ENCODE measurements at places on chromosomes 12 and 14.

DNA sequence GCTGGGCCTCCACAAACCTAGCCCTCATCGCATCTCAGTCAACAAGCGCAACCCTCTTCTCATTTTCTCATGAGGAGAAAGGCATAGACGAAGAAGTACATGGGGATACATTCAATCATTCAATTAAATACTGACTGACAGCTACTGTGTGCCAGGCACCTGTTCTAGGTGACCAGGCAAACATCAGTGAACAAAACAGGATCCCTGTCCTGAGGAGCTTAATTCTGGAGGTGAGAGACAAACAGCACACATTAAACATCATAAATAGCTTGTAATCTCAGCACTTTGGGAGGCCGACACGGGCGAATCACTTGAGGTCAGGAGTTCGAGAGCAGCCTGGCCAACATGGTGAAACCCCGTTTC, 362 bp upstream of the ACYP1 start:
- DNase-seq: no peak

GRCh38 chr14:94654071-94654861, 42.1 kb downstream of the SERPINA3 start:
- no peak for DNase-seq

DNA sequence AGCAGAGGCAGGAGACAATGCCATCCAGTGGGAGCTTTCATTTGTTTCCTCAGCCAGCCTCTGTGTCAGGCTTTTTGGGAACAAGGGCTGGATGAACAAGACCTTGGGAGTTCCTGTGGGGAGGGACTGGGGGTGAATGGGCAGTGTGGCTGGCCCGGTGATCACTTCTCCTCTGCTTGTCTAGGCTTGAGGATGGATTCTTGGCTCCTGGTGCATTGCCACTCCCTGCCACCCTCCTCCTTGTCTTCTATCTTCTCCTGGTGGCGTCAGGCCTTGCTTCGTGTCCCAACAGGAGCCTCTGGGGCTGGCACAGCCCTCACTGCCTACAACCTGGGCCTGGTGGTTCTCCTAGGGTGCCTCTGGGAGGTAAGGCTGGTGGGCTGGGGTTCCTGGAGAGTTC, 25.0 kb upstream of the KCNA5 start:
- DNase-seq: no peak

GRCh38 chr12:114767084-114767760, 83.2 kb upstream of the TBX3 start:
- DNase-seq: no peak

GRCh38 chr14:71533390-71533789, 398.8 kb upstream of the RGS6 start:
- no peak for DNase-seq

- no peak for DNase-seq
Observed at GRCh38 chr12:29863665-29864064, 79.9 kb upstream of the TMTC1 start.

GRCh38 chr12:2857021-2857431, at the start of gene TEX52:
TSS of gene TEX52 (minus strand) at chr12:2857039. CDS start at chr12:2857026, 13 bp downstream.
- no peak for DNase-seq

GRCh38 chr12:108826101-108826806, 31.1 kb downstream of the SSH1 start:
- no peak for DNase-seq

- no peak for DNase-seq
Observed at GRCh38 chr12:8465301-8465996, 9.7 kb downstream of the CLEC6A start.

GRCh38 chr14:56224691-56225681, 106.8 kb downstream of the PELI2 start:
- no peak for DNase-seq

GRCh38 chr14:76312821-76313220, 63.1 kb upstream of the ESRRB start:
- no peak for DNase-seq

GRCh38 chr12:54265364-54265812, 14.5 kb downstream of the CBX5 start:
- no peak for DNase-seq

DNA sequence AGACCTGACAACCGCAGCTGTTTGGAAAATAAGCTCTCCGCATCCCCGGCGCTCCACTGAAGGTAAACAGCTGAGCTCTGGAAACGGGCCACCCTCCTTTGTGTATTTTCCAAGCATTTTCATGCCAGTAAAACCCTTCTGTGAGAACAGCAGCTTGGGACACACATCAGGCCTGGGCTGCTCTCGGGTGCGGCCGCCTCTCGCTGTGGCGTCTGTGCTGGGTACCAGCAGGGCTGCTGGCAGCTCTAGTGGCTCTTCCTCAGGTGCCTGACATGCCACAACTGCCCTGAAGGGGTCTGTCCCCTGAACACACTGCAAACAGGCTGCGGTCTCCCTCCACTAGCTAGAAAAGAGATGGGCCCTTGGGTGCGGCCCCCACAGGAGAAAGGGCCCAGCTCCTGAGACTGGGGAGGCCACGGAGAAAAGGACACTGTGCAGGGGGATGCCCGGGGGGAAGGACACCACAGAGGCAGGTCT, 96.3 kb downstream of the ITPK1 start:
- DNase-seq: no peak

- DNase-seq: no peak
Observed at GRCh38 chr12:1369938-1370500, 224.4 kb downstream of the FBXL14 start.

GRCh38 chr14:87148655-87149054, 844.3 kb downstream of the GALC start:
- DNase-seq: no peak

DNA sequence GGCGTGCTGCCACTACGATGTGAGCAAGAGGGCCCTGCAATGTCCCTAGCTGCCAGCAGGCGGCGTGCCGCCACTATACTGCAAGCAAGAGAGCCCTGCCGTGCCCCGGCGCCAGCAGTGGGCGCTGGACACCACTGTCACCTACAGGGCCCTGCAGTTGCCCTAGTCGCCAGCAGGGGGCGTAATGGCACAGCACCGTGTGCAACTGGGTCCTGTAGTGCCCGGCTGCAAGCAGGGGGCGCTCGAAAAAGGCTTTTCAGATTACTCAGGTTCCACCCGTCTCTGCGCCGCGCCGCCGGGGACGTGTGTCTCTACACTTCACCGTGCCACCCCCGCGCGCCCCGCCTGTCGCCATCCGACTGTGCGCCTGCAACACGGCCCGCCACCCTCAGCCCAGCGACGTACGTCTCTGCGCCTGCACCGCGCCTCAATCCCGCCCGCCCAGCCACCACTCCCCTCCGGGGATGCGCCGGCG, 1356.9 kb downstream of the TMEM121 start:
- DNase-seq: peak; percentile 42

DNA sequence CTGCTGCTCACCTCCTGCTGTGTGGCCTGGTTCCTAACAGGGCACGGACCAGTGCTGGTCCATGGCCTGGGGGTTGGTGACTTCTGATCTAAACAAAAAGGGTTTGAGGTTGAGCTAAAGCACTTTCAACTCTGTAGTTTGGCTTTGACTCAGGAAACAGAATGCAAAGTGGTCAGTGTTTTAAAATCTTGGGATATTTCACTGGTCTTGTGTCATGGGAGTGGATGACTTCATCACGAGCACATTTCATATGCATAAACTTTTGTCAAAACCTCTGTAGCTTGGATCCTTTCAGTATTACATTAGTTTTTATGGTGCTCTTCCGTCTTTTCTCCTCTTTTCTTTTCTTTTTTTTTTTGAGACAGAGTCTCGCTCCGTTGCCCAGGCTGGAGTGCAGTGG, 25.6 kb downstream of the FAM161B start:
- DNase-seq: no peak

GRCh38 chr12:52835271-52836041, 1.3 kb upstream of the KRT79 start:
- DNase-seq: no peak

DNA sequence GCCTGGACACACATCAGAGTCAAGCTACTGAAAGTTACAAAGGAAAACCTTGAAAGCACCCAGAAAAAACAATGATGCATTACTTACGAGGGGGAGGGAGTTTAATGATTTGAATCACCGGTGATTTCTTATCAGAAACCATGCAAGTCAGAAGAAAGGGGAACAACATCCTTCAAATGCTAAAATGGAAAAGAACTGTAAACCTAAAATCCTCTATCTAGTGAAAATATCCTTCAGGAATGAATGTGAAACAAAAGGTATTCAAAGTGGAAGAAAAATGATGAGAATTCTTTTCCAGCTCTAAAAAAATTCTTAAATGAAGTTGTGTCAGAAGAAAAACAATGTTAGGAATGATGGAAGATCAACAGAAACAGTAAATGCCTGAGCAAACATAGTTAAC, 16.8 kb downstream of the SCAF11 start:
- no peak for DNase-seq

DNA sequence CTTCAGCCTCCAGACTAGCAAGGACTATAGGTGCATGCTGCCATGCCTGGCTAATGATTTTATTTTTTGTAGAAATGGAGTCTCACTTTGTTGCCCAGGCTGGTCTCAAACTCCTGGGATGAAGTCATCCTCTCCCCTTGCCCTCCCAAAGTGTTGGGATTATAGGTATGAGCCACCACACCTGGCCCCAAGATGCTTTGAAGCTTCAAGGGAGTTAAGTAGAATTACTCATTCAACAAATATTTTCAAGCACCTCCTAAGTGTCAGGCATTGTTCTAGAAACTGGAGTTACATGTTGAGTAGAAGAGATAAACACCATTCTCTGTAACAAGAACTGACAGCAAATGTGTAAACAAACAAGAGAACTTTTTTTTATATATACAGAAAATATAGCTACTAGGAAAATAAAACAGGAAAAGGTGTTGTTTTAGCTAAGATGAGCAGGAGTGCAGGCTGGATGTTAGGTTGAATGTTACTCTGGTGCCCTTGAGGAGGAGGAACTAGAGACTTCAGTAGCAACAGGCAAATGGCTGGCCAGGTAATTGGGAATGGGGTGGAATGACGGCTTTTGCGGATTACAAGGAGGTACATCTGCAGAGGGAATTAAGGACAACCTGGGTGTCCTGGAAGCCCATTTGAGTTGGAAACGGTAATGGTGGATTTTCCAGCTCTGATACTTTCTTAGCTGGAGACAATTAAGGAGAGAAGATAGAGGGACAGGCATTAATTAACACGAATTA, 32.0 kb upstream of the CFAP54 start:
- no peak for DNase-seq

DNA sequence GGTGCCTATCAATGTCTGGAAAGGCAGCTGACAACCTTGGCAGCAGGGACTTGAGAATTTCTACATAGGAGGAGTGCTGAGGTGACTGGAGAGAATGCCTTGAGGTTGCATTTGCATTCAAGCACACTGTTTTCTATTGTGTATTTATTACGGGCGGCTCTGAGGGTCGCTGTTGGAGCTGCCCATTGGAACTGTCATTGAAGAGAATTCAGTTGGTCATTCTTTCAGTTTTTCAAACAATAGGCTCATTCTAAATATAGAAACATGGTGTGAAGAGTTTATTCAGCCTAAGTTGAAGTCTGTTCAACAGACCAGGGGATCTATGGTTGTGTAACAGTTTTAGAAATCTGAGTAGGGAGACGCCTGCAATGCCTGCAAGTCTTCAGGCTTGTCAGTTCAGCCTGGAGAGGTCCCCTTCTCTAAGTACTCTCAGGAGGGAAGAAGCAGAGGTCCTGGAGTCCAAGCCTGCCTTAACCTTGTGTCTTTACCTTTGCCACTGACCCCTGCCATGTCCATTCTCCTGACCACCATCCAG, 9.8 kb upstream of the ABHD12B start:
- no peak for DNase-seq

DNA sequence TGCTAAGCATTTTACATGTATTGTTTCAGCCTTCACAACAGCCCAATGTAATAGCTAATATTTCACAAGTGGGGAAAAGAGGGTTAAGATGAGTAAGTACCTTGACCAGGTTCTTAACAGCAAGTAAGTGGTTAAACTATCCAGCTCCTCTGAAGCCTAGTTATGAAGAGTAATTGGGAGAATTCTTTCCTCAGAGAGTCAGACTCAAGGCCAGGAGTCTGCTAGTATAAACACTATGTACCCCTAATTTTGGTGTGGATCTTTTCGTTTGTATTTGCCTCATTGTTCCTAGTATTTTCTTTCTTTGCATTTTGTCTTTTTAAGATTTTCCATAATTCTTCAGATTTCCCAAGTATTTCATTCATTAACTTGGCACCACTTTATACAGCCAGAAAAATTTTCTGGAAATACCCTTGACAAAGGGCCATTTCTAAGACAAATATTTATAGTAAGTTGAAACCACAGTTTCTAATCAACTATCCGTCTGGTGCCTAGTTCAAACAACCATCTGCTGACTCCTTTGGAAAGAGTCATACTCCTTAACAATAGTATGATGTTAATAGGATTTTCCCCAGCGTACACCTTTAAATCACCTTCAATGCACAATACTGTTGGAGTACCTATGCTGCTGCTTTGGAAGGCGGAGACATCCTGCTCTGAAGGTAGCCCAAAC, 81.2 kb downstream of the SCAF11 start:
- DNase-seq: no peak

GRCh38 chr12:131443019-131444000, 267.6 kb upstream of the SFSWAP start:
- DNase-seq: no peak

DNA sequence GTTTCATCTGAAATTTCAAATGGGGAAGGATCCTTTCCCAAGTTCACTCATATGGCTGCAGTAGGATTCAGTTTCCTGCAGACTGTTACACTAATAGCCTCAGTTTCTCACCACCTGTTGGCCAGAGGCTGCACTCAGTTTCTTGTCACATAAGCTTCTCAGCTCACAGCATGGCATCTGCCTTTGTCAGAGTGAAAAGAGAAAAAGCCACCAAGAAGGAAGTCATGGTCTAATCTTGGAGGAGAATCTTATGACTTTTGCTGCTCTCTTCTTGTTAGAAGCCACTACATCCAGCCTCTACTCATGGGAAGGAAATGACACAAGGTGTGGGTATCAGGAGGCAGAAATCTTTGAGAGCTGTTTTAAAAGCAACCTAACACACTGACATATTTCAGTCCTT, 39.4 kb upstream of the BTG1 start:
- no peak for DNase-seq

GRCh38 chr12:123532808-123533649, 490 bp downstream of the RILPL1 start:
- DNase-seq: peak; percentile 19

- no peak for DNase-seq
Observed at GRCh38 chr12:25767606-25768005, 190.9 kb upstream of the RASSF8 start.

- DNase-seq: no peak
Observed at GRCh38 chr12:22282283-22282682, 52.2 kb downstream of the ST8SIA1 start.
